ENCODE measurements at places on chromosomes 1 and 21.

- DNase-seq, result no peak
These were observed 182.8 kb downstream of the PLPP3 start for GRCh38 chr1:56396581-56396980.

DNA sequence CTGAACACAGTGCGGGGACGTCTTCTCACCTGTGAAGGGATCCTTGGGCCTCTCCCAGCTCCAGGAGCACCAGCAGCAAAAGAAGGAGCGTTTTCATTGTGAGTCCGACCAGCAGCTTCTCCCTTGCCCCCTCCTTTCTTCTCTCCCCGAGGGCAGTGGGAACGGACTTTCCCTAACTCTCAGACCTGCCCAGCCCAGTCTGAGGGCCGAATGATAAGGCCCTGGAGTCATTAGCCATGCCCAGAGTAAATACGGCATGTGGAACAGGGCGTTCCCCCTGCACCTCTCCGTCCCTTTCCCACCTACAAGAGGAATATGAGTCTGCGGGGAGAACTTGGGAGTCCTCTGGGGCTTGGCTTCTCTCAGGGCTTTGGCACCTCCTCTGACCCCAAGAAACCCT, at the start of gene CTSE:
Gene CTSE, minus strand, starts transcription at position 201 of the 400 bp plus-strand sequence. Its CDS starts 104 bp downstream, at position 97.
- DNase-seq, result no peak

DNA sequence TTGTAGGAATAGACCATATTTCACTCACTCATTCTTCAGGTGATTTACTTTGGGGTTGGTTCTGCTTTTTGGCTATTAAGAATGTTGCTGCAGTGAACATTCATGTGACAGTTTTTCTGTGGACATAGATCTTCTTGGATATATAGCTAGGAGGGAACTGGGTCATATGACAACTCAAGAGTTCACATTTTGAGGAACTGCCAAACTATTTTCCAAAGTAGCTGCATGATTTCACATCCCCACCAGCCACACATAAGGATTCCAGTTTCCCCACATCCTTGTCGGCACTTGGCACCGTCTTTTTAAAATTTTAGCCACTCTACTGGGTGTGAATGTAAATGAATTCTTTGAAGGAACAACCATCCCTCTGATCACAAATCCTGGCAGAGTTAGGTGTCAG, 126.0 kb downstream of the PRDM2 start:
- DNase-seq, result no peak

- peak; percentile 83 for DNase-seq
These were observed 3.2 kb downstream of the MYBPH start for GRCh38 chr1:203172184-203173010.

Measured in AG08395 (cell line).